ENCODE measurements at places on chromosomes 5 and 9. TPM values are rescaled to one million over a fixed set of nuclear protein-coding genes. Genes with fewer than 3 reads are reported as not detected.

The SLC34A3 gene
- 0.28 TPM for total RNA-seq

The CD274 gene
- 1.4 TPM for total RNA-seq

The SPINK4 gene
- total RNA-seq = not detected

The TIGD6 gene
- 4.9 TPM for total RNA-seq

The CNOT8 gene
- 33.9 TPM for total RNA-seq

The FBN2 gene
- 13.0 TPM for total RNA-seq

The SLC6A3 gene
- total RNA-seq = 0.87 TPM

The KIF27 gene
- 0.95 TPM for total RNA-seq

The PIP5KL1 gene
- total RNA-seq = 2.0 TPM

The PRR16 gene
- total RNA-seq = not detected

The GABRA1 gene
- not detected for total RNA-seq

The HRCT1 gene
- total RNA-seq = 0.40 TPM

The CCL27 gene
- not detected for total RNA-seq

The SV2C gene
- total RNA-seq = not detected

The LHX3 gene
- 0.08 TPM for total RNA-seq

The ZMYND19 gene
- total RNA-seq = 58.3 TPM

The GPBP1 gene
- total RNA-seq = 38.8 TPM

The SVEP1 gene
- 1.4 TPM for total RNA-seq

The GRXCR2 gene
- not detected for total RNA-seq

The GLIPR2 gene
- 10.6 TPM for total RNA-seq

The ROPN1L gene
- total RNA-seq = 2.9 TPM

The UBE2R2 gene
- 43.3 TPM for total RNA-seq

All from A549 treated with Mapracorat at 1 μM for 4 hours (cell line).